Thyroid gland (tissue), 4 donors: ENCODE measurements at places on chromosomes 6 and 20.

- DNase-seq: peak; percentile 81
Observed at GRCh38 chr6:7053125-7053774, 54.5 kb upstream of the RREB1 start.

DNA sequence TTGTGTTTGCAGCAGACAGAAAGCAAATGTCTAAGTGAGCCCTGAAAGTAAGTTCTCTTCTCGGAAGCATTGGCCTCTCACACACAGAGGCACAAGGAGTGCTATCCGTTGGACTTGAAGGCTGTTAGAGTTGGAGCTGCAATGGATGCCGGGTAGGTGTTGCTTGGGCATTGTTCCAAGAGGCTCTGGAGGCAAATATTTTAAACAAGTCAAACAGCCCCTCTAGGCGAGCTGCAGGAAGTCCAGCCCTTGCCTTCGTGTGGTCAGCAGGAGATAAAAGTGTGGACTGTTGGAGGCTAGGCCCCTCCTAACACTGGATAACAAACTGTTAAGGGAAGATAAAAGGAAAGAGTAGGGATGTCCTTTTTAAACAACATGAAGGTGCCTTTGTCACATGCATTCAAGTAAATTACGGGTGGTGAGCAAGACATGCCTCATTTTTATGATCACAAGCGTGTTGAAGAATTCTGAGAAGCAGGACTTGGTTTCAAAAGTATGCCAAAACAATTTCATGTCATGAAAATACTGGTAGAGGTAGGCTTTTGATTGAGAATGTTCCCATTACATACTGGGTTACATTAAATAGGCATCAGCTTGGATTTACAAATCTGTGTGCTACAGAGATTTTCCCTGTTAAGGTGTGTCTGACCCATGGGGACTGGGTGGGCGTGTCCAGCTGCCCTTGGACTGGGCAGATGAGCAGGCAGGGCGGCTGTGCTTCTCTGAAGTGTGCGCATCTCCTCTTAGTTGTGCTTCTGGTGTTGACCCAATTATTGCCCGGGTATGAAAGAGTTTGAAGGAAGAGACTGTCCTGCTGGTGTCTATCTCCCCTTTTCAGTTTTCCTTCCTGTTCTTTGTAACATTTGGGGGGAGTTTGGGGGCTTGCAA, 57.5 kb downstream of the RREB1 start:
- peak; percentile 34 for DNase-seq

- no peak for DNase-seq
Observed at GRCh38 chr6:80437801-80438200, 331.3 kb downstream of the BCKDHB start.

- DNase-seq: peak; percentile 75
Observed at GRCh38 chr6:116210750-116211425, 43.0 kb downstream of the TSPYL4 start.

- DNase-seq: no peak
Observed at GRCh38 chr20:22920898-22921297, 114.2 kb upstream of the SSTR4 start.

DNA sequence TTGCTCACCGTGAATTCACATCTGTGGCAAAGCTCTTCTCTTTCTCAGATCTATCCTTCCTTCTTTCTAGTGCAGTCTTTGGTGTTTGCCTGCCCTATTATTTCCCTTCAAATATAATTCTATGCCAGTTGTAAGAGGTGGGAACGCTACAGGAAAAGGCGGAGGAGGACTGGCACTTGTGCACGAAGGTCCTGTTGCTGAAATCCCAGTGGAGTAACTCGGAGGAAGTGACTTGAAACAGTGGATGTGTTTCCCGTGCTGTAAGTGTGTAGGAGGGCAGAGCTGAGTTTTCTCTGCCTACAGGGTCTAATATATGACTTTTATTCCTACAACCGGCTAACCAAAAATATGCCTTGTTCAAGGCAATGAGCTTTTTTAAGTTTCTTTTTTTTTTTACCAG, 754.8 kb downstream of the QKI start:
- DNase-seq: no peak

DNA sequence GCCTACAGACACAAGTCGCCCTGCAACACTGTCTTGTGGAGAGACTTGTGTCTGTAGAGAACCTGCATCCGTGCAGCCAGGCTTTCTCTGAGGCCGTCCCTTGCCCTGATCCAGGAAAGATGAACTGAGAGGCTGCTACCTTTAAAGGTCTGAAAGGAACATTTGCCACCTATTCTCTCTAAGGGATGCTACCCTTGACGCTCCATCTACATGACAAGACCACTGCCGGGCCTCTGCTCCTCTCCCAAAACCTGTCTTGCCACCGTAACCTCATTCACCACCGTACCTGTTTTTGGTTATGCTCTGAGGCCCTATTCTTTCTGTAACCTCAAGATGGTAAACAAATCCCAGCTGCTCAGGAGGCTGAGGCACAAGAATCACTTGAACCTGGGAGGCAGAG, 73.9 kb downstream of the FOXF2 start:
- DNase-seq: no peak

DNA sequence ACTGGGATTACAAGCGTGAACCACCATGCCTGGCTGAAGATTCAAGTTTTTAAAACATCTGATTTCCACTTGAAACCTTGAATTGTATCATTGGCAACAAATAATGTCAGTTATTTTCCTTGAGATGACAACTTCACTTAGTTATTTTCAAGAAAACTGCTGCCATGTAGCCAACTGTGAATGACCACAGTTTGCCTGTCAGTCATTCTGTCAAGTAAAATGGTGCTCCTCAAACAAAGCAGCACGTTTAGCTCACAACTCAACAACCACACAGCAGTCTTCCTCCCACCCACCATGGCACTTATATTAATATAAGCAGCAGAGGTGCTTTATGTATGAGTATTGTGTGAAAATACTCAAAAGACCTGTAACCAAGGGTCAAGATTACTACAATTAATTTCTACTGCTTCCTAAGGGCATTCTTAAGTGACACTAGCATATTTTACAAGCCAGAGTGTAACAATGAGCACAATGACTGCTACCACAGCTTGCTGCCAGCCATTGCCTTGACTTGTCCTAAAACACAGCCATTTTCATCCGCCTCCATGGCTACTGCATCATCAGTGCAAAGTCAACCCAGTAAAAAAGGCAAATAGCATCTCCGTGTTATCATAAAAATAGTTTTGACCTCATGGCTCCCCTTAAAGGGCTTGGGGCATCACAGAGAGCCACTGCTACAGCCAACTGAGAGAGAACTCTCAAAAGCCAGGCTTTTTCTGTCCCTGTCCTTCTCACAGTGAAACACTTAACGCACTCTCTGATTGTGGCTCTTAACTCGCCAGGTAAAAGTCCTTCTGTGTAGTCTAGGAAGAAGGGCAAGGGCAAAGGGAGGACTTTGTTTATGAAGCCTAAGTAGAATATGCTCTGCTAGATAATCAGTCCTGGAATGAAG, 96.4 kb upstream of the TAB2 start:
- DNase-seq: no peak

- DNase-seq: no peak
Observed at GRCh38 chr6:142443532-142443931, 141.7 kb downstream of the ADGRG6 start.

- peak; percentile 43 for DNase-seq
Observed at GRCh38 chr6:159969204-159969912, 476 bp downstream of the IGF2R start.

- DNase-seq: no peak
Observed at GRCh38 chr6:11919771-11920440, 92.2 kb upstream of the HIVEP1 start.

GRCh38 chr6:81565071-81565470, 187.4 kb downstream of the TENT5A start:
- DNase-seq: no peak

- peak; percentile 82 for DNase-seq
Observed at GRCh38 chr6:53922539-53922981, 127.8 kb downstream of the LRRC1 start.

GRCh38 chr6:107098436-107099307, 16.6 kb downstream of the BEND3 start:
- no peak for DNase-seq

DNA sequence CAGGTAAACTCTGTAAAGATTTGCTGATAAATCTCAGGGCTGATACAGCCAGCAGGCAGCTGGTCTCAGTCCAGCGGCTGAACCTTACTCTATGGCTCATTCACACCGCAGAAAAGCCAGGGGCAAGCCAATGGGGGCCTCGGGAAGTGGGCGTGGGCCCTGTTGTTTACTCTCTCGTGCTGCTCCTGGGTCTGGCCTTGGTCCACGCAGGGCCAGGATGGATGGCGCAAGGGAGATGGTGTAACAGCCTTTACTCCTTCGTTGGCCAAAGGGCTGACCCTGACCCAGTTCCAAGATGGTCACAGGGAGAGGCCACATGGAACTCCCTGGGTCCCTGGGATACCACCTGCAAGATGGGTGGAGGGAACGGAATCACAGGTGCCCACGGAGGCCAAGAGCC, 16.2 kb downstream of the KCNK17 start:
- DNase-seq: no peak

GRCh38 chr6:86192123-86192522, 549.4 kb upstream of the SYNCRIP start:
- no peak for DNase-seq

GRCh38 chr20:62303340-62304226, 786 bp downstream of the ADRM1 start:
- DNase-seq: peak; percentile 31

DNA sequence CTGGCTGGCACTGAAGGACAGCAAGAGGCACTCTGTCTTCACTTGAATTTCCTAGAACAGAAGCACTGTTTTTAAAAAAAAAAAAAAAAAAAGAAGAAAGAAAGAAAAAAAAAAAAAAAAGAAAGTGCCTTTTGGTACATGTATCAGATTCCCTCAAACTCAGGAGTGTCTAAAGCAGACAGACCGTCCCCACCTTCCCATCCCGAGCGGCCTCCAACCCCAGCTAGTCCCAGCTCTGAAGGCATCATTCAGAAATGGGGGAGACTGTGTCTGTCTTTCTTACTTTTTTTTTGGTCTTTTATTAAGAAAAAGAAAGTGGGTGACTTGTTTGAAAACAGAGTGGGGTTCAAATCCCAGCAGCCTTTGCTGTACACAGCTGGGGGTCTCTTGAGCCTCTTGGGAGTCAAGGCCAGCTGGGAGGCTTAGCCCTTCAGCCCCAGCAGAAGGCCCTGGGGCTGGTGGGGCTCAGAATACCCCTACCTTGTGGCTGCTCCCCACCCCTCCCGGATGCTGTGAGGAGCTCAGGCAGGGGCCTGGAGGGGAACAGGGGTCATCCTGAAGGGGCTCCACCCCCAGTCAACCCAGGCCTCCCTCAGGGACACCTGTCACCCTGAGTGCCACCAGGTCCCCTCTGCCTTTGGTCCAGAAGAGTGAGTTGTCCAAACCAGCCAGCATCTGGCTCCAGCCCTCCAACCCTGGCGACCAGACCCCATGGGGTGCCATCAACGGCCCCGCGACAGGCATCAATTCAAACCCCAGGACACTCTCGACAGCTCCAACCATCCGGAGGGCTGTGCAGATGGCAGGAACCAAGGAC, 128.3 kb downstream of the TAF4 start:
- DNase-seq: no peak

DNA sequence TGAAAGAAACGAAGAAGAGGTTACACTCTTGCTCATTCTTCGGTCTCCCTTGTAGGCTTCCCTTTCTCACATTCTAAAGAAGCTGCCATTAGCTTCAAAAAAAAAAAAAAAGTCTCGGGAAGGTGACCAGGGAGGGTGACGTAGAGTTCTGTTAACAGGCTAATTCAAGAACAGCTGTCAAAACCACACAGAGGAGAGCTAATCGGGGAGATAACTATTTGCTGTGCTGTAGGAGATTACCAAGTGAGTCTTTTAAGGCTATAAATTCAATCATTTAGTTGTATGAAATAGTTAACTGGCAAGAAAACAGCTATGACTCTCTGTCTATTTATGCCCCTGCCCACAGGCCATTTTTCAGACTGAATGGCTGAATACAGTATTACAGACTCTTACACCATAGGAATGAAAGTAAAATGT, 256.8 kb downstream of the SYNE1 start:
- DNase-seq: no peak

DNA sequence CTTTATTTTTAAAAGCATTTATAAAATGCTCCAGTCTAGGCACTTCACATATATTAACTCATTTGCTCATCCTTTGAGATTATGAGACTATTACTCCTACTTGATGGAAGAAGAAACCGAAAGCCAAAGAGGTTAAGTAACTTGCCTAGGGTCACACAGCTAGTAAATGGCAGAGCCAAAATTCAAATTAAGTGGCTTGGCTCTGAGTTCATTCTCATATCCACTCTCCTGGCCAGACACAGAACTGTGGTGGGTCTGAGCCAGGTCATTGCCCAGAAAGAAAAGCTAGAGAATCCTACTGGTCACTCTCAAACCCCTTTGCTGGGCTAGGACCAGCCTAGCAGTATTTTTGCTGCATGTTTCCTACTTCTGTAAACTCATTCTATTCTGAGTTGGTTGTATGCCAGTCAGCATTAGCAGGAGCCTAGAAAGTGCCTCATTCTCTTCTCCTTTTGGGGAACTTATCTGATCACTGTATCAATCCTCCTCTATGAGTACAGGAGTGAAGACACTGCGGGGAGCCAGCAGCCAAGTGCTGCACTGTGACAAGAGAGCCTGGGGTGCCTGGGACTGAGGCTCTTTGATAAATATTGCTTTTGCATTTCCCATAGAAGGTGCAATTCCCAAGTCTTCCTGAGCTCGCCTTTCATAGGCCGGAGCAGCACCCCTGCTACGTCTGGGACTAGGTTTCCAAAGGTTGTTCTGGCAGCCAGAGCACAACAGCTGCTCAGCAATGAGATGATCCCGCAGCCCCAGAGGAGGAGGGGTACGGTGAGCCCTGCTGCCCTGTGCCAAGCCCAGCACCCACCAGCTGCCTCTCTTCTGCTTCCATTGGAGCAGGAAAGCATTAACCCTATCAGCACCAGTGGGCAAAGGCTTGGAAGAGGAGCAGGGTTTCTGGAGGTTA, 728.3 kb downstream of the MAFB start:
- DNase-seq: peak; percentile 24

GRCh38 chr20:34262488-34263288, 21.5 kb downstream of the ASIP start:
- peak; percentile 60 for DNase-seq

GRCh38 chr6:120056085-120056484, 706.5 kb upstream of the MAN1A1 start:
- DNase-seq: no peak

GRCh38 chr20:48823960-48824498, 3.8 kb downstream of the PREX1 start:
- no peak for DNase-seq

GRCh38 chr6:80442366-80442765, 335.9 kb downstream of the BCKDHB start:
- no peak for DNase-seq

DNA sequence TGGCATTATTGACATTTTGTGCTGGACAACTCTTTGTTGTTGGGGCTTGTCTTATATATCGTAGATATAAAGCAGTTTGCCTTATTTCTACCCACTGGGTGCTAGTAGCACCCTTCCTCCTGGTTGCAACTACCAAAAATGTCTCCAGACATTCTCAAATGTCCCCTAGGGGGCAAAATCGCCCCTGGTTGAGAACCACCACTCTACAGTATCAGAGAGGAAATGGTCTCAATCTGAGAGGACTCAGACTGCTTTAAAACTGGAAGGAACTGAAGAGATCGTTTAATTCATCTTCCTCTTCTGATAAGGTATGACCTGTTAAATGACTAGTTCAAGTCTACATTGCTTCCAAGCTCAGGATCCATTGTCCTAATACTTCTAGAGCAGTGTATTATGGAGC, 14.9 kb downstream of the SH3BGRL2 start:
- no peak for DNase-seq

- DNase-seq: no peak
Observed at GRCh38 chr20:9886227-9886626, 47.4 kb upstream of the PAK5 start.

- DNase-seq: no peak
Observed at GRCh38 chr6:22322103-22323030, 25.5 kb upstream of the PRL start.
